ENCODE measurements at places on chromosomes 5 and 9. TPM values are rescaled to one million over a fixed set of nuclear protein-coding genes. Genes with fewer than 3 reads are reported as not detected.

LHX3 gene
- not detected for total RNA-seq

CCDC171 gene
- total RNA-seq: 4.4 TPM

SLC34A3 gene
- not detected for total RNA-seq

ITGA1 gene
- total RNA-seq: 4.3 TPM

CCNJL gene
- under 0.01 TPM for total RNA-seq

PCDHB3 gene
- 0.16 TPM for total RNA-seq

SV2C gene
- not detected for total RNA-seq

FOXI1 gene
- total RNA-seq: not detected

PCDHB13 gene
- 0.94 TPM for total RNA-seq

ALDH7A1 gene
- 52.8 TPM for total RNA-seq
